ENCODE measurements at places on chromosomes 1 and 21.

DNA sequence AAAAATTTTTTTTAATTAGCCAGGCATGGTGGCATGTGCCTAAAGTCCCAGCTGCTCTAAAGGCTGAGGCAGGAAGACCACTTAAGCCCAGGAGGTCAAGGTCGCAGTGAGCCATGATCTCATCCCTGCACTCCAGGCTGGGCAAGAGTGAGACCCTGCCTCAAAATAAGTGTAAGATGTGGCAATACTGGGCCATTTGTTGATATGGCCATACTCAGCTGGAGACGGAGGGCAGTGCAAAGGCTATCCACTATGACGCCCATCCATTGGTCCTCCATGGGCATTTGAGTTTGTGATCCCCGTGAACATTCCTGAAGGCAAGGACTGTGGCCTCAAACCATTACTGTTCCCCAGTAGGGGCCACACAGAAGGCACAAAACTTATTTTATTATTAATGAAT, 1.5 kb downstream of the CASP9 start:
- no peak for DNase-seq

- no peak for DNase-seq
Observed at GRCh38 chr21:37917612-37918011, 1.4 kb upstream of the KCNJ6 start.

GRCh38 chr21:33374080-33374449, 29.1 kb upstream of the IFNGR2 start:
- DNase-seq, result no peak

GRCh38 chr1:178051071-178051470, 42.8 kb upstream of the RASAL2 start:
- no peak for DNase-seq

GRCh38 chr1:231027136-231027925, 12.7 kb downstream of the FAM89A start:
- no peak for DNase-seq

GRCh38 chr1:151133018-151133806, 13.2 kb downstream of the SEMA6C start:
- DNase-seq, result no peak

GRCh38 chr1:192506741-192507155, 68.8 kb upstream of the RGS1 start:
- no peak for DNase-seq

DNA sequence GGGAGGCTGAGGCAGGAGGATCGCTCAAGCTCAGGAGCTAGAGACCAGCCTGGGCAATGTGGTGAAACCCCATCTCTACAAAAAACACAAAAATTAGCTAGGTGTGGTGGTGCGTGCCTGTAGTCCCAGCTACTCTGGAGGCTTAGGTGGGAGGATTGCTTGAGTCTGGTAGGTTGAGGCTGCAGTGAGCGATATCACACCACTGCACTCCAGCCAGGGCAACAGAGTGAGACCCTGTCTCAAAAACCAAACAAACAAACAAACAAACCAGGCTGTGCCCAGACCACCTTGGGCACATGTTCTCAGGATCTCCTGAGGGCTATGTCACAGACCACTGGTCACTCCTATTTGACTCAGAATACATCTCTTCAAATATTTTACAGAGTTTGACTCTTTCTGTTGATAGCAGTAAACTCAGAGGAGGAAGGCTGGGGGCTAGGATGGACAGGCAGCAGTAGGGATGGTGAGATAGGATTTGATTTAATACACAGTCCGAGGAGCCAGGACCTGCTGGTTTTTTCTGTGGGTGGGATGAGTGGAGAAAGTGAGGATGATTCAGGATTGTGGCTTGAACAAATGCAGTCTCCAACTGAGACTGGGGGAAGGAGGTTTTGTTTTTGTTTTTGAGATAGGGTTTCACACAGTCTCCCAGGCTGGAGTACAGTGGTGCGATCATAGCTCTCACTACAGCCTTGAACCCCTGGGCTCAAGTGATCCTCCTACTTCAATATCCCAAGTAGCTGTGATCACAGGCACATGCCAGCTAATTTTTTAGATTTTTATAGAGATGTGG, 46.5 kb downstream of the OLFML3 start:
- no peak for DNase-seq

- DNase-seq, result no peak
Observed at GRCh38 chr1:41812051-41812450, 106.7 kb downstream of the HIVEP3 start.

DNA sequence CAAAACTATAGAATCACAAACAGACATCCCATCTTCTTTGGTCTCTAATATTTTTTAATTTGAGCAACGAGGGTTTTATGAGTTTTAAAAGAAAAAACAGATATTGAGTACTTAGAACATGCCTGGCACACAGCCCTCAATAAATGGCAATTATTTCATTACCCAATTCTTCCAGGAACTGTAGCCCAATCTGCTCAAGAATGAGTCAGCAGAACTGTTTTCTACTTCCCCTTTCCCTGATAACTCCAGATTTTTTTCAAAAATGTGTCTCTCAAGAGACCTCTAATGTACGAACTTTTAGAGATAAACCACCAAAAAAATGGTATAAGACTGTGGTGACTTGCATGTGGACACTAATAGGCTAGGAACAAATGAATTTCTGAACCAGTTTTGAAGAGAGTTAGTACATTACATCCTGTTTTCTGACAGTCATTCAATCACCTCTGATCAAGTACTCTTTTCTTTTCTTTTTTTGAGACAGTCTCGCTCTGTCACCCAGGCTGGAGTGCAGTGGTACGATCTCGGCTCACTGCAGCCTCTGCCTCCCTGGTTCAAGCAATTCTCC, 11.5 kb downstream of the ABL2 start:
- DNase-seq, result no peak

- DNase-seq, result no peak
Observed at GRCh38 chr1:171487038-171487437, 1.7 kb downstream of the PRRC2C start.

GRCh38 chr1:9088807-9089206, 19.4 kb upstream of the SLC2A5 start:
- DNase-seq, result no peak

GRCh38 chr1:35640380-35641232, 720 bp downstream of the PSMB2 start:
- DNase-seq, result no peak

DNA sequence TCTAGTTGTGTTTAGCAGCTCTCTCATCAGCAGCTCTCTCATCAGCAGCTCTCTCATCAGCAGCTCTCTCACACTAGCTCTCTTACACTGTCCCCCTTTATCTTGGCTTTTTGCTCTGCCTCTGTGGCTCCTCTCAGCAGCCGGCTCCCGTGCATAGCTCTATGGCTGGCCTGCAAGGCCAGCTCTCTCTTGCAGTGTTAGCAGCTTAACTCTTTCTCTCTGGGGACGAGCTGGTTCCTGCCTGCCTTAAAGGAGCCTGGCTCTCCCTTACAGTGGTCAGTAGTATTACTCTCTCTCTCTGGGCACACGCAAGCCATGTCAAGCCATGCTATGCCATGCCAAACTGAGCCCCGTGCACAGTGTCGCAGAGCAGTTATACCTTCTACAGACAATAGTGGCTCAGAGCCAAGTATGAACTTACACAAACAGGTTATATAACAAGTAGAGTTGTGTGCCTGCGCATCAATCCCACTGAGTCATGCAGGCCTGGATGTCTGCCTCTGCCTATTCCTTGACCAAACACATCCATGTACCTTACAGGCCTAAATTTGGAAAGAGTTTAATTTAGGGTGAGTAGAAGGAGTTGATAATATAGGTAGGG, 295.9 kb downstream of the TPR start:
- DNase-seq, result no peak

DNA sequence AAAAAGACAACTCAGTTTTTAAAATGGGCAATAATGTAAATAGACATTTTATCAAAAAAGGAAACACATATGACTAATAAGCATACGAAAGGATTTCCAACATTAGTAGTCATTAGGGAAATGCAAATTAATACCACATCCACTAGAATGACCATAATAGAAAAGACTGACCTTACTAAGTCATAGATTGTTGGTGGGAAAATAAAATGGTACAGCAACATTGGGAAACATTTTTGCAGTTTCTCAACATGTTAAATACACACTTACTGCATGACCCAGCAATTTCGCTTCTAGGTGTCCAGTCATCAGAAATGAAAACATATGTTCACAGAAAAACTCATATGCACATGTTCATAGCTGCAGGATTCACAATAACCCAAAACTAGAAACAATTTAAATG, 29.9 kb upstream of the SLC44A3 start:
- no peak for DNase-seq

GRCh38 chr1:244393604-244394176, 58.0 kb downstream of the ADSS2 start:
- DNase-seq, result no peak

- no peak for DNase-seq
Observed at GRCh38 chr1:209434631-209435217, 148.8 kb upstream of the CAMK1G start.

DNA sequence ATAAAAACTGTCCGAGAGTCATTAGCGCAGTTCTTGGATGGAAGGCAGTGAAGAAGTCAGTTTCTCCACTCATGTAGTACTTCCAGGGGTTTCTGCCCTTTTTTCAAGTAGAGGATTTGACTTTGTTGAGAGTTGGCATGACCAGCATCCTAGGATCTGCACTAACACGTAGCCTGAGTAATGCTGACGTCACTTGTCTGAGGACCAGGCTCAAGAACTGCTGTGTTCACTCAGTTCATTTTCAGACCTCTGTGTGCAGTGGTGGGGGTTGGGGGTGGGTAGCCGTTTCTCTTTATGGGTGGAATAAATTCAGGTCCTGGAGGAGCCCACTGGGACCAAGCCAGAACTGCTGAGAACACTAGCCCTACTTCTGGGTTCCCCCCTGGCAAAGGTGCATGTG, 53.3 kb downstream of the MRPS6 start:
- DNase-seq, result no peak

- DNase-seq, result no peak
Observed at GRCh38 chr1:20158358-20159070, 19.4 kb downstream of the PLA2G2F start.

DNA sequence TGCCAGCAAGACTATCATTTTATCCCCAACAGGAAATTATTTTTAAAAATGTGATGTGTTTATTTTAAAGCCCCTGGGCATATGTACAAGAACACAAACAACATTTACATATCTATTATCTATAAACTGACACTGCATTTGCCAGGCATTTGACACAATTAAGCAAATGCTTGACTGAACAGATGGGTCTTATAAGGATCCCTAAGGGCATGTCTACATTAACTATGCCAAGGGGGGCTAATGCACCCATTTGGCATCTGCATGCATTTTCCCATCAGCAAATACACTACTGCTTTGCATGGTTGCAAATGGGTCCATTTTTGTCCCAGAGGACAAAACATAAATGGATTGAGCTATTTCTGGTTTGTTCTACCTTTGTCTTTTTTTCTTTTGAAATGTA, 884.8 kb upstream of the B3GALT2 start:
- no peak for DNase-seq

- no peak for DNase-seq
Observed at GRCh38 chr1:48200166-48200900, 22.2 kb upstream of the SLC5A9 start.

GRCh38 chr1:193520472-193520871, 334.1 kb upstream of the B3GALT2 start:
- no peak for DNase-seq

DNA sequence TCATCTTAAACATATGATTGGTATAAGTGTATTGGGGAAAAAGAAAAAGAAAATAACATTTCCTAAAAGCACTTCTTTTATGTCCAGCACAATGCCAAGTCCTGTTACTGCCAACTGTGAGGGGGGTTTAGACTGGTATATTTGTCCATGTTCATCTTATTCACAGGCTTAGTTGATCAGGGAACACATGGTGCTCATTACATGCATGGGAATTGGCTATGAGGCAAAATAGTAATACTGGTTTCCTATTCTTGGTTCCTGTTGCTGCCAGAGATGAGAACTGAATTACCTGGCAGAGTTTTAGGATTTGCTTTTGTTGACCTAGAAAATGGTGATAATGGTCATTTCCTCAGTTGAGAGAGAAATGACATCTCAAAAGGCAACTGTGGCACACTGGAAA, 398.8 kb downstream of the DUSP10 start:
- DNase-seq, result no peak

- no peak for DNase-seq
Observed at GRCh38 chr1:44114098-44114497, 4.5 kb upstream of the KLF17 start.

DNA sequence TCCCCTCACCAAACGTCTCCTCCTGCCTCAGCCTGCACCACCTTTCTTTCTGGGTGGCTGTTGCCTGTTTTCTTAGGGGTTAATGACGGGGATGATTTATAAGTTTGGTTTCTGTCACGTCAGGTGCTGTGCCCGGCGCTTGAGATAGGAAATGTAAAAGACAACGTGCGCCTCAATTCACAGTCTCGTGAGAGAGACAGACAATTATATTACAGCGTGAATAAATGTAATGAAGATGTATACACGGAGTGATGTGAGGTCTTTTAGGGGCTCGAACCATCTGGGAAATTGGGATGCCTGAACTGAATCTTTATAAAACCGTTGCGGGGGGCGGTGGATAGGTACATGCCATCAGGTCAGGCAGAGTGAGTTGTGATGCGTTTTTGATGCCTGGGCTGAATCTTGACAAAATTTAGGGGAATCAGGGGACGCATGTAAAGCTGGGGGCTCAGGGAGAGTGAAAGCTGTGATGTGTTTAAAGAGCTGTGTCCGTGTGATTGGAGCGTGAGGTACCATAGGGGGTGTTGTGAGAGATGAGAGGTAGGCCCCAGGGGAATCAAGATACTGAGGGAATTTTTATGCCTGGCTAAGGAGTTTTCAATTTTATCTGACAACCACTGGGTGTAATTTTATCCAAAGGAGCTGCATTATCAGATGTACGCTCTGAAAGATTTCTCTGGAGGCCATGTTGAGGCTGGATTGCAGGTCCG, 831 bp downstream of the TIPRL start:
- no peak for DNase-seq

DNA sequence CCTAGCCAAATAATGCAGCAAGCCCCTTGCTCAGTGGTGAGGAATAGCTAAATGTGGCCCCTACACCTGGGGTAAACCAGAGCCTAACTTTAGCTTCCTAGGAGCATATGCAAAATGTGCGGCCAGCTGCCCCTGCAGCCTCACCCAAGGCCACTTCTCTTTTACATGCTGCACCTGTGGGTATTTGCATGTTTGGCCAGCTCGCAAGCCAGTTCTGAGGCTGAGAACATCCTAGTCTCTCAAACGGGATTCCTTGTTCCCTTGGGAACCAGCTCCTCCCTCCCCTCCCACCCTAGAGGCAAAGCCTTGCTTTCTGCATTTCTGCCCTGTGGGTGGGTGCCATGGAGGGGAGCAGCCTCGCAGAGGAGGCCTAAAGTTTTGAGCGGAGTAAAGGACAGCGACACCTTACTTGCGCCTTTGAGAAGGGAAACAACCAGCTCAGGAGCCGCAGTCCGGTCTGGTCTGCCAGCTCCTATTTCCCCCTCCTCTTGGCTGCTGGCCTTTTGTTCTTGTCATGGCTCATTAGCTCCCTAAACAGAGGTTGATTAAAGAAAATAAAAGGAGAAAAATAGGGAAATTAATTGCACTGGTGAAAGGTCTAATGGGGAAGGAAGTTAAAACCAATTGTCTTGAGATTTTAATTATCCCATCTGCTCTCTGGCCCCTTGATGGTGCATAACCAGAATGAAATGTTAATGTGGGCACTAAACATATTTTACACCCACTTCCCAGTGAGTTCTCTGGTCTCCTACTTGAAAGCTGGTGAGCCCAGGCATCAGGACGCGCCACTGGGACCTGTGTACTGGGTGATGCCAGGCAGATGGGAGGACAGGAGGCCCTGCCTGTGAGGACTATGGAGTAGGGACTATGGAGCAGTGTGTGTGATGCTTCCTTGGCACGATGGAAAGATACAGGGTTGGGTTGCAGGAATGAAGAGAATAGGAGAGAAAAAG, 68.7 kb downstream of the TEX35 start:
- no peak for DNase-seq
